ENCODE measurements at places on chromosomes 16 and 17. TPM values are rescaled to one million over a fixed set of nuclear protein-coding genes. Genes with fewer than 3 reads are reported as not detected.

GRCh38 chr17:80743181-80743771 is 198.6 kb downstream of the RPTOR start:
- no peak for DNase-seq

Gene TNFRSF13B
- not detected for total RNA-seq

Gene CHST5
- total RNA-seq: 0.50 TPM

Gene ODAD4
- total RNA-seq: 0.86 TPM

DNA sequence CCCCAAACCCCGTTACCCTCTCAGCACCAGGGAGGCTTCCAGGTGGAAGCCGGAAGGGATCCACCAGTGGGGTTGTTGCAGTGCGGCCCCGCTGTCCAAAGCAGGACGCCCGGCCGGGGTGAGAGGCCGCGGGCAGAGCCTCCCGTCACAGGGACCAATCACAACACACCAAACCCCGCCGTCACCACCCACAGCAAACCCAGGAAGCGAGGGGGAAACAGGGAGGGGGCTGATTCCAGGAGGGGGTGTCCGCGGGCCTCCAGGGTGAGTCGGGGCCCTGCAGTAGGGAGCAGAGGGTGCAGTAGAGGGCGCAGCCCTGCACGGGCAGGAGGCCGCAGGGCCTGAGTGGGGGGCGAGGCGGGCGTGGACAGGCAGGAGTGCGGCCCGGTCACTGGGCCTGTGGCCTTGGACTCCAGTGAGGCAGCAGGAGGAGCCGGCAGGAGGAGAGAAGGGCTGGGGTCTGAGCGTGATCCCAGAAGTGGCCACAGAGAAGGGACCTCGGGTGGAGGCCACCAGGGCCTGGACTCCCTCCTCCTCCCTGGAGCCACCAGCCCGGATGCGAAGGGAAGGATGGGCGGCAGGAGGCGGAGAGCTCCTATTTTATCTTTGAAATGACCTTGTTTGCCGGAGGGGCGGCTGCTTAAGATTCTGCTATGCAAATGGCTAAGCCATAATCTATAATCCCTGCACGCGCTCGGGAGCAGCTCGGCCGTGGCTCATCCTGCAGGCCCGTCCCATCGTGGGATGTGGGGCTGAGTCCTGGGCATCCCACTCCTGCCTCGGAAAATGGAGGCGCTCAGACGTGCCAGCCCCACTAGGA is 41.5 kb downstream of the ZFPM1 start:
- DNase-seq: no peak

Gene SHISA9
- 0.25 TPM for total RNA-seq

- DNase-seq: no peak
Measured at GRCh38 chr16:49867796-49868668, 12.1 kb upstream of the ZNF423 start.

DNA sequence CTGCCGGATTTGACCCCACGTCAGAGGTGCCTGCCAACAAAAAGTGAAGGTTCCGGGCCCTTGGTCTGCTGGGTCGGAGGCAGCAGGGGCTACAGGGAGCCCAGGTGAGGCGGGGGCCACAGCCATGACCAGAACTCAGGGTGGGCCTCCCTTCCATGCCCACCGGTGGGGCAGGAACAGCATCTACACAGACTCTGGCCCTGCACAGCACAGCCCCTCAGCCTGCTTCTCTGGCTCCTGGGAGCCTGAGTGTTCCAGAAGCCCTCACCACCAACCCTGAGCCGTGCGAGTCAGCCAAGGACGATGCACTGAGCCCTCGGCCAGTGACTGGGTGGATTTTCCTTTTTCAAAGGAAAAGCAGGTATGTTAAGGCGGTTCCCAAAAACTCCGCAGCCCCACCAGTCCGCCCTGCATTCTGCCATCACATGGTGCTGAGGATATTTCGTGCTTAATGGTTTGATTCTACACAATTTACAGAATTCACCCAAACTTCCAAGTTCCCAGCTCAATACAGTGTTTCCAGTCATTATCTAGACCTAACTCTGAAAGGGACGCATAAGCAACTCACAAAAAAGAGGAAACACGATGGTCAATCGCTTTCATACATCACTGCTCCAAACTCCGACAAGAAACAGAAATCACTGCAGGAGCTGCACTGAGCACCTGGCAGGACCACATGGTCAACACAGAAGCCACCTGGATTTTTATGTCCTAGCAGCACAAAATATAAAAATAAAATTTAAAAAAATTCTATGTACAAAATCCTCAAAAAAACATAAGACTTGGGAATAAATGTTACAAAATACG is 19.4 kb upstream of the C16orf95 start:
- DNase-seq: no peak

GRCh38 chr17:60798576-60798975 is 120.9 kb downstream of the BCAS3 start:
- DNase-seq: no peak

DNA sequence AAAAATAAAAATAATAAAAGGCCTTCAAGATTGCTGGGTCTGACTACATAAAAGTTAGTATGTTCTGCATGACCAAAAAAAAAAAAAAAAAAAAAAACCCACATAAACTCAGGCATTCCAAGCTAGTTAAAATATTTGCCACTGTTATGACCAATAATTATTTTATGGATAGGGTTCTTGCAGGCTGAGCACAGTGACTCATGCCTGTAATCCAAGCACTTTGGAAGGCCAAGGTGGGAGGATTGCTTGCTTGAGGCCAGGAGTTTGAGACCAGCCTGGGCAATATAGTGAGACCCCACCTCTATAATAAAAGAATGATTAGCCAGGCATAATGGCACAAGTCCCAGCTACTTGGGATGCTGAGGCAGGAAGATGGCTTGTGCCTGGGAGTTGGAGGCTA is 8.1 kb downstream of the SCNN1B start:
- no peak for DNase-seq

DNA sequence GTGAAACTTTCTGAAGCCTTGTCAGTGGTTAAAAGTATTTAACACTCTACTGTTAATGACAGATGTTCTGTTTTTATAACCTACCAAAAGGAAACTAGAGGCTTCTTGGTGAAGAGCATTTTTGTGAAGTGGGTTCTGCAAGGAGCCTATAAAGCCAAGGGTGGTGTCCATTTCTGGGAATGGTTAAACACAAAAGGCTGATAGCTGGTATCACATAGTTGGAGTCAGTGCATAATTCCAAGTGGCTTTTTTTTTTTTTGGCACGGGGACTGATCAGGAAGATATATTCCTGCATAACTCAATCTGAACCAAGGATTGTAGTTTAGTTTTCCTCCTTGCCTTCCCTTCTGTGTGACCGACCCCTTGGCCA is 27.6 kb upstream of the KPNB1 start:
- no peak for DNase-seq

Gene TMEM235
- total RNA-seq: not detected

DNA sequence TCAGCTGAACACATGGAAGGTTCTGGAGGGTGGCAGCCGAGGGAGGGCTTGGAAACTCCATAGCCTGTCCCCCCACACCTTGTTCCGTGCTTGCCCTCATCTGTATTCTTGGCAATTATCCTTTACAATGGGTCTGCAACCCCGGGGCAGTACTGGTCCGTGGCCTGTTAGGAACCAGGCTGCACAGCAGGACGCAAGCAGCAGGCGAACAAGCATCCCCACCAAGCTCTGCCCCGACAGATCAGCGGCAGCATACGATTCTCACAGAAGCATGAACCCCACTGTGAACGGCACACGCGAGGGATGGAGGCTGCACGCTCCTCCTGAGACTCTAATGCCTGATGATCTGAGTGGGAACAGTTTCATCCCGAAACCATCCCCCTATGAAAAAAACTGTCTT is 6.2 kb downstream of the WDR45B start:
- DNase-seq: no peak

Gene APOBR
- total RNA-seq: 1.4 TPM

Gene ZDHHC1
- total RNA-seq: 5.4 TPM

DNA sequence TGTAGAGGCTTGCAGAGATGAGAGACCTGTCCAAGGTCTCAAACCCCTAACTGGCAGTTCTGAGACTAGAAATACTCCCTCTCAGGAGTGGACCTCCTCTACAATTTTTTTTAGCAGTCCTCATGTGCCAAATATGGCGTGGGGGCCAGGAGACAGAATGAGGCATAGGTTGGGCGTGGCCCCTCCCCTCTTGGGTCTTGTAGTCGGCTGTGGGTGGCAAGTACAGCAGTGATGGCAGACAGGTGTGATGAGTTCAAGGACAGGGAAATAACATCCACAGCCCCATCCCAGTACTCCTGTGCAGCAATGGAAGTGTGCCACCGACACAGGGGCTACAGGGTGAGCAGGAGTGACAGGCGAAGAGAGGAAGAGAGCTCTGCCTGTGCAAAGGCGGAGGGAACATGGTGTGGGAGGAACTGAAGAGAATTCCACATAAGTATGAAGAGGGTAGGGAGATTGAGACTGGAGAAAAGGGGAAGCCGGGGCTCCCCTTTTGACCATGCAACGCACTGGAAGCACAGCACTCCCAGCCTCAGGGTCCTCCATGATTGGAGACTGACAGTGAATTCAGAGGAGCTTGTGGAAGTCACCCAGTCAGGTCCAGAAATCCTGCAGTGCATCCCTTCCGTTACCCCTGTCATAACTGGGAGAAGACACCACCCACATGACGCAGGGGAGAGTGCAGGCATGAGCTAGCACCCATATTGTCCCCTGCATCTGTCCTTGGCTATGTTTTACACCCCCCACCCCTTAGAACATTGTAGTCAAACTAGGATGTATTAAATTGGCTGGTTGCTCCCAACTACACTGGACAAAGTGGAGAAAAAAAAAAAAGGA is 14.8 kb upstream of the CETP start:
- no peak for DNase-seq

GRCh38 chr17:57294629-57295501 is 38.5 kb downstream of the MSI2 start:
- DNase-seq: peak; percentile 65

Gene SSTR5
- 14.5 TPM for total RNA-seq

GRCh38 chr17:52048137-52048898 is 110.2 kb downstream of the CA10 start:
- DNase-seq: no peak

Gene MARVELD3
- not detected for total RNA-seq

DNA sequence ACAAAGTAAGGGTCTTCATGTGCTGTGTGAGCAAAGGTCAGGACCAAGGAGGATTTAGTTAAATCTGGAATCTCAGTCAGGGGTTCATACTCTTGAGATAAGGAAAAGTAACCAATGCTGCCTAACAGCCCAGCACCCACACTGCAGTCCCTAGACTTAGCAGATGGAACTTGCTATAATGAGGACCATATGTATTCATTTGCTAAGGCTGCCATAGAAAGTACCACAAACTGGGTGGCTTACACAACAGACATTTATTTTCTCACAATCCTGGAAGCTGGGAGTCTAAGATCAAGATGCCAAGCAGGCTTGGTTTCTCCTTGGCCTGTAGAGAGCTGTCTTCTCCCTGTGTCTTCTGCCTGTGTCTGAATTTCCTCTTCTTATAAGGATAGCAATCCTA is 20.8 kb downstream of the ZP2 start:
- no peak for DNase-seq

GRCh38 chr16:19884611-19885450 is at the start of gene GPRC5B:
Gene GPRC5B (minus strand): TSS chr16:19884848. CDS start chr16:19872845, 12,003 bp downstream.
- DNase-seq: peak; percentile 83

- DNase-seq: peak; percentile 47
Measured at GRCh38 chr17:50169121-50169764, 3.4 kb downstream of the SGCA start.

DNA sequence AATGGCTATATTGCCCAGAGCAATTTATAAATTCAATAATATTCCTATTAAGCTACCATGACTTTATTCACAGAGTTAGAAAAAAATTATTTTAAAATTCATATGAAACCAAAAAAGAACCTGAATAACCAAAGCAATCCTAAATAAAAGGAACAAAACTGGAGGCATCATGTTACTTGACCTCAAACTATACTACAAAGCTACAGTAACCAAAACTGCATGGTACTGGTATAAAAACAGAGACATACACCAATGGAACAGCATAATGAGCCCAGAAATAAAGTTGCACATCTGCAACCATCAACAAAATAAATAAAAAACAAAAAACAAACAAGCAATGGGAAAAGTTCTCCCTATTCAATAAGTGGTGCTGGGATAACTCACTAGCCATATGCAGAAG is 203.2 kb downstream of the RGS9 start:
- no peak for DNase-seq

DNA sequence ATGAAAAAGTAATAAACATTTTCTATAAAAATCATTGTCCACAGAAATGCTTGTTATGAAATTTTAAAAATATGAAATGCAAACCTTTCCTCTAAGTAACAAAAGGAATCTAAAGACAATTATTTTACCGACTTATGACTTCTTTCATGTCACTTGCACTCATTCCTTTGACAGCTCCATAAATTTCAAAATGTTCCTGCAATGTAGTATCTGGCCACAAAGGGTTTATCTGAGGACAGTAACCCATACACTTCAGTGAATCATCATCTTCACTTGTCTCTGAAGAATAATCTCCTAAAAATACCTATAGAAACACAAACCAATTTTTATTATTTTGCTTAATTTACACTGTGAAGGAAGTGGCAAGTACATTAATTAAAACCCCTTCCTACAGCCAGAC is 25.6 kb upstream of the ABCA10 start:
- DNase-seq: no peak

GRCh38 chr16:54288030-54288834 is 1.6 kb upstream of the IRX3 start:
- DNase-seq: no peak

Gene CD300E
- not detected for total RNA-seq

Gene ZSCAN10
- not detected for total RNA-seq

DNA sequence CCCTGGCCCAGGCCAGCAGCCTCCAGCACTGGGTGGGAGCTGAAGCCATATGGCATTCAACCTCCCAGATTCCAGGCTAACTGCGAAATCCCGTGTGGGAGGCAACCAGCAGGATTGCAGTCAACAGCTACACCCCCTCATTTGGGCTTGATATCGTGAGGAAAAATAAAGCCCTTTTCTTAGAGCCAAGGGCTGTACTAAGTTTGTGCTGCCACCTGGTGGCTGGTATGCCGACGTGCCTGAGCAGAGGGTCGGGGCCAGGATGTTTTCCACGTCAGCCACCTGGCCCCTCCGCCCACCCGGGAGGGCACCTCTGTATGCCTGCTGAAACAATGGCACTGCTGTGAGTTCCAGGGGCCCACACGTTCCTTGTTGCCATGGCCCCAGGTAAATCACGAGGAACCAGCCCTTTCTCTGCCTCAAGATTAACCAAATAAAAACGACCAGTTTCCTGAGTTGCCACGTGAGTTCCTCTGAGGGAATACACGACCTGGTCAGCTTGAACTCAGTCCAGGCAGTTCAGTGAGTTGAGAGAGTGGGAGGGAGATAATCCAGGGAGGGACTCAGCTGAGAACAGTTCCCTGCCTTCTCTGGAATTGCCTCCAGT is 9.0 kb downstream of the TMEM98 start:
- DNase-seq: peak; percentile 55

DNA sequence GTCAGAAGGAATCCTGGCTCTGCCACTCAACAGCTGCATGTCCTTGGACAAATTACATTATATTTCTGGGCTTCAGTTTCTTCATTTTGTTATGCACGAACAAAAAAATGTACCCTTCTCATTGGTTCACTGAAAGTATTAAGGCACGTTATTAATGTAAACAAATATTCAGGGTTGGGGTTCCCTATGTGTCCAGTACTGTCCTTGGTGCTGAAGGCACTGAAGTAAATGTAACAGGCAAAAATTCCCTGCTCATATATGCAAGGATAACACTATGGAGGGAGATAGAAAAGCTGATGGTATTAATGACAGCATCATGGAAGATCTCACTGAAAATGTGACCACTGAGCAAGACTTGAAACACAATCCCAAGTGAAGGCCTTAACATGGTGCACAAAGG is 386.6 kb downstream of the XYLT1 start:
- no peak for DNase-seq

Data from heart left ventricle (tissue), 16 donors.